ENCODE measurements at places on chromosomes 2 and 18.

- no peak for DNase-seq
Observed at GRCh38 chr2:130852521-130853115, 15.9 kb downstream of the ARHGEF4 start.

DNA sequence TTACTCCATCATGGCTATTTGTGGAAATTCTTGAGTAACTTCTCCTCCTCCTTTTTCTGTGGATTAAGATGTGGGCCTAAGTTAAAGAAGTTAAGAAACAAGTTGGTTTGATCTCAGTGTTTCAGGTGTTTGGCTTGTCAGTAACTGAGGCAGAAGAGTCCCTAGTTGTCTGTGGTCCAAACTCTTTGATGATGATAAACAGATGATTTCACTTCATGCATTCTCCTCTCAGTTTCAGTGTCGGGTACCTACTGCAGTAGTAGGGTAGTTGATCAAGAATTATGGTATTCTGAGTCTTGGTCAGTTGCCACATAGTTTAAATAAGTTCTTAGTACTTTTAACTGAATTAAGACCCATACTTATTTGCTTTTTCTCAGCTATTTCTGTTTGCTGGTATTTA, 85.6 kb downstream of the NCOA1 start:
- no peak for DNase-seq

GRCh38 chr2:132849118-132849517, 179.1 kb upstream of the LYPD1 start:
- DNase-seq = no peak

GRCh38 chr2:103288696-103289095, 526.9 kb downstream of the TMEM182 start:
- DNase-seq = no peak

- no peak for DNase-seq
Observed at GRCh38 chr2:221705185-221705877, 133.2 kb upstream of the EPHA4 start.

DNA sequence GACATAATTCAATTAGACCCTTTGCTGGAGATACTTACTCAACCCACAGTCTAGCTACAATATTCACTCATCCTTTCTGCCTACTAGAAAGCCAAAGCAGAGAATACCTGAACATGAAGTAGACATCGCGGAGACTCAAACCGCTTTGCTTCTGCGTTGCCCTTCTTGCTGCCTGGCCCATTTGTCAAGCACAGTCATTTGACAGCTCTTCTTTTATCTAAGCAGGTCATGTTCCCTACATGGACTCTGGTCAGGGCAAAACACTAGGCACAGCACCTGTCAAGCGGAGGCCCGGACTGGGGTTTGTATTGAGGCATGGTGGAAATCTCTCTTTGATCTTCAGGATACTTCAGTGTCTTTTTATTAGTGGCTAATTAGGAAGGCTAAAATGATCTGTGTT, 89.7 kb downstream of the FARSB start:
- no peak for DNase-seq

DNA sequence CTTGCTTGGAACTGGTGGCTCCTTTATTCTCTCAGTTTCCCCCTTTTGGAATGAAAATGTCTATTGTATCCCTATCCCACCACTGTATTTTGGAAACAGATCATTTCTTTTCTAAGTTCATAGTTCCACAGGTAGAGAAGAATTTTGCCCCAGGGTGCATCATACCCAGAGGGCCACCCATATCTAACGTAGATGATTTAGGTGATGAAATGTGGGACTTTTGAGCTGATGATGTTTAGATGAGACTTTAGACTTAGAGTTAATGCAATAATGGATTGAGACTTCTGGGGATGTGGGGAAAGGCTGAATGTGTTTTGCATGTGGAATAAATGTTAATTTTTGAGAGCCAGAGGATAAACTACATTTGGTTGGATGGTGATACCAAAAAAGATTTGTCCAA, 107.9 kb upstream of the CYP26B1 start:
- no peak for DNase-seq

DNA sequence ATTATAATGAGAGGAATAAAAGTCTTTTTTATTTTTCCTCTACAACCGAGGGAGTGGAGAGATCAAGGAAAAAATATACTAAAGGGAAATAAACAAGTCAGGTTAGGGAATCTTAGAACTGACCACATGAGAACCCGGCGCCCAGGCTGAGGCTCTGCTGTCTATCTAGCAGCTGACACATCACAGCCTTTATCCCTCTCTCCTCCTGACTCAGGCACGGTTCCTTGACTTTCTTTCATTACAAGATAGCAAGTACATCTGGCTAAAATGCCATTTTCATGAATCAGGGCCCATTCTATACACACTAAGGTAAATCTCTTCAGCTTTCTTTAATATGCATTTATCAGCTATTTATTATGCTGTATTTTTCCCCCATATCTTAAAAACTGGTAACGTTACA, 296.0 kb downstream of the TMX3 start:
- no peak for DNase-seq

DNA sequence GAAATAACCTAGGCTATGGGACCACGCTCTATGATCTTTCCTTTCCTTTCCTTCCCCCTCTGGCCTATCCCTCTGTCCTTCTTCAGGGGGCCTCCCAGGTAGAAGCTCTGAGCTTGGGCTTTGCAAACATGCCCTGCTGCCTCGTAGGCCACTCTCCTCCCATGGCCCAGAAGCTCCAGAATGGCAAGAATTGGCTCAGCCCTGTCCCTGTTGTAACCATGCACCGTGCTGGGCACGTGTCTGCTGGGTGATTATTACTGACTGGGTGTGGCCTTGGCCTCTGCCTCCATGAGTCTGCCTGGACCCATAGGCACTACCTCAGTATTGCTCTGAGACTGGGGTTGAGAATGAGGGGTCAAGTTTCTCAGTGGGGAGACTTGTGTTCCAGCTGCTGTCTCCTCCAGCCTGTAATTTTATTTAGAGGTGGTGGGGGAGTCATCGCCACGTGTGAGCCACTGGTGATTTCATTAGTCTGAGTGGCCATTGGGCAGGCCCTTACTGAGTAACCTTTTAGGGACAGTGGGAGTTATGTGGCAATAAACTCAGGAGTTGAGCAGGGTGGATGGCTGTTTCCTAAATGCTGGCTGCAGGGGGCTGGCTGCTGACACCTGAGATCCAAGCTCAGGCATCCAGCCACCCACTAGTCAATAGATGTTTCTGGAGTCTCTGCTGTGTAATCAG, 157.9 kb downstream of the CLIP4 start:
- DNase-seq = no peak

- DNase-seq = no peak
Observed at GRCh38 chr2:233422050-233422639, 67.9 kb downstream of the DGKD start.

DNA sequence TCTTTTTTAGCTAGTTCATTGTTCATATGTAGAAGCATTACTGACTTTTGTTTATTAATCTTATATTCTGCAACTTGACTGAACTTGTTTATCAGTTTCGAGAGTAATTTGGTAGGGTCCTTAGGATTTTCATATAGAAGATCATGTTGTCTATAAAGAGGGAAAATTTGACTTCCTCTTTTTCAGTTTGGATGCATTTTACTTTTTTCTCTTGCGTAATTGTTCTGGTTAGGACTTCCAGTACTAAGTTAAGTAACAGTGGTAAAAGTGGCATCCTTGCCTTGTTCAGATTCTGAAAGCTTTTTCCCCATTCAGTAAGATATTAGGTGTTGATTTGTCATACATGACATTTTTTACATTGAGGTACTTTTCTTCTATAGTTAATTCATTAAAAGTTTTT, 726.0 kb downstream of the KCNJ3 start:
- no peak for DNase-seq

GRCh38 chr18:55290898-55291297, 297.1 kb downstream of the TCF4 start:
- DNase-seq = no peak

GRCh38 chr2:155070489-155070888, 372.0 kb downstream of the KCNJ3 start:
- DNase-seq = no peak

DNA sequence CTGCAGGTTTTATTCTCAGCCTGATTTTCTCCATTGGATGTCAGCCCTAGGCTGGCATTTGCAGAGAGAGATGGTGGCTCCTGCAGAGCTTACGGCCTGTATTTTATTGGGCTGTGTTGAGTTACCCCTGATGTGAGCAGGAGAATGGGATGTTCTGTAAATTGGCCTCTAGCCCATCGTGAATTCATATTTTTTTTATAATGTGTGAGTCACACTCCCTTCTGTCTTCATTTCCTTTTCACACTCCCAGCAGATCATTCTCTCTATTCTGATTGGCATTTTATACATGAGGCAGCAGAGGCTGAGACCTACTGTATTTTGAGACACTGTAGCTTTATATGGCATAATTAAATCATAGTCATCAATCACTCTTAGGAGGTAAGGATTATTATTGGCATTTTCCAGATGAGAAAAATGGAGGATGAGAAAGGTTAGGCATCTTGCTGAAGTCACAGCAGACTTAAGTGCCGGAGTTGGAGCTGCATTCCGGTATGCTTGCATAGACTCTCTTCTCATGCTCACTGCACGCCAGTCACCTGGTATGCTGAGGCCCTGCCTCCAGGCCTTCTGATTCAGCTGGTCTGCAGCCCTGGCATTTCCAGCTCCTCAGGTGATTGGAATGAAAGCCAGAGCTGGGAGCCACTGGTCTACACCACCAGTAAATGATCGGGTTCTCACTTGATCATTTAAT, 142.4 kb downstream of the NEDD4L start:
- DNase-seq = no peak

- no peak for DNase-seq
Observed at GRCh38 chr2:179726461-179727180, 134.8 kb downstream of the ZNF385B start.

DNA sequence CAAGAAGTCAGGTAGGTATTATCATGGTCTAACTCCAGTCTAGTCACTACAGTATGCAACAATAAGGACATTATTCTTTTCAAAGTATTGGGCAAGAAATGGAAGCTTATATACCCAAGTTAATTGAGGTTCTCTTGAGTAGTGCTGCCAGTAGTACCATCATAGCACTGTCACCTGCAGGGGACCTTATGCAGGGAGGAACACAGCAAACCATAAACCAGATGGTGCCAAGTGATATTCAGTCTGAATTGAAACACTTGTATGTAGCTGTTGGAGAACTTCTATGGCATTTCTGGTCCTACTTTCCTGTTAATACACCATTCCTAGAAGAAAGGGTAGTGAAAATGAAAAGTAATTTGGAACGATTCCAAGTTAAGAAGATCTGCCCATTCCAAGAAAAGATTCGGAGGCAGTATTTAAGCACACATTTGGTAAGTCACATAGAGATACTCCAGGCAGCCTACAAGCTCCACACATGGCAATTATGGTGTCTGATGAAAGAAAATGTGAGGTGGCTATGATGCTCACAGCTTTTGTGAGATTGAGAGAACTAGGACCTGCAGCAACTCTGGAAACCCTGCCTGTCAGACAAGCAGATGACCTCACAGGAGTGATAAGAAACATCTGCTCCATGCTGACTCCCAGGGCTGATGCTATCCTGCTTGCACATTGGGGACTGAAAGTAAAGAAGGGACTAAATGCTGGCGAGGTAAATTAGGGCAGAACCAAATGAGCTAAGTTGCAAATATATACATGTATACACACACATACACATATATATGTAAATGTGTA, 174.7 kb downstream of the MC4R start:
- no peak for DNase-seq

DNA sequence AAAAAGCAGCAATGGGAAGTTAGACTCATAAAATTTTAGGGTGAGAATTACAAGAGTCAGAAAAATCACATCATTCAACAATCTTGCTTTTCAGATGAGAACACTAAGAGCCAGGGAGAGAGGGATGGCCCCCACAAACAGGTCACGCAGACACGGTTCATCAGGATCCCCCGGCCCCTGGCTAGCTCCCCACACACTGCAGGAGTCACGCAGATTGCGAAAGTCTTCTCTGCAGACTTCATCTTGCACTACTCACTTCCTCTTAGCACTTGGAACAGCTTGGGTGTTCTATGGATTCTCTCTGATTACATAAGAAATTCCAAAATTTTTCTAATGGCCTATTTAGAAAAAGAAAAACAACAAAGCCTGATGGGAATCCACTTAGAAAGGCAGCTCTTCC, 21.6 kb upstream of the SULT1C2 start:
- DNase-seq = no peak

DNA sequence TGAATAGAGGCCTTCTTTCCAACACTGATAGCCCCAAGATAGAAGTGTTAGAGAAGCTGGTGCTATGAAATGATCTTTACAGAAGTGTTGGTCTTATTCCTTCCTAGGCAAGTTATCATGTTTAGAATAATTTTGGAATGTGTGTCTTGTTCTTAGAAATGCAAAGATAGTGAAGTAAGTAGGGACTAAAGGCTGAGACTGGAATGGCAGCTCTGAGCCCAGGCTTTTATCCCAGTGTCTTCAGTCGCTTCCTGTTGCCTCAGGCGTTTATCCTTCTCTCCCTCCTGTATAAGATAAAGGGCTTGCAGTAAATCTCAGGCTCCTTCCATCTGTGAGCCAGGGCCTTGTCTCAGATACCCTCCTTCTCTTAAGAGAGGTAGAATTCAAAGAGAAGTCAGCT, 218.1 kb downstream of the TPGS2 start:
- DNase-seq = no peak

- DNase-seq = no peak
Observed at GRCh38 chr18:64966667-64967066, 784.1 kb upstream of the CDH7 start.

DNA sequence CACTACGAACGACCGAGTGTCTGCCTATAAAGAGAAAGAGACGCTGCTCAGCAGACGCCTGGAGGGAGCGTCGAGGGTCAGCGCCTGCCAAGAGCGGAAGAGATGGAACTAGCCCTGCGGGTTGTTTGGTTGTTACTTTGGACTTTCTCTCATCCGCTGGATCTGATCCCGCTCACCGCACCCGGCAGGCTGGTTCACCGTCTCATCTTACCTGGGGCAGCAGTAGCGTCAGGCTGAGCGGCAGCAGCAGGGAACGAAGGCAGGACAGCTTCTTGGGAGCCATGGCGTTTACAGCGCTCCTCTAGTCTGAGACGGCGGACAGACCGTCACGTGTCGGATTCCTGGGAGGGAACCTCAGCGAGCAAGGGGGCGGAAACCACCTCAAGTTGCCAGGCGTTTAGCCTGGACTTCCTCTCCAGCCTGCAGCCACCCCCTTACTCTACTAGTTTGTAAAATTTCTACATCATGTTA, 1.9 kb downstream of the GLB1L start:
- no peak for DNase-seq

DNA sequence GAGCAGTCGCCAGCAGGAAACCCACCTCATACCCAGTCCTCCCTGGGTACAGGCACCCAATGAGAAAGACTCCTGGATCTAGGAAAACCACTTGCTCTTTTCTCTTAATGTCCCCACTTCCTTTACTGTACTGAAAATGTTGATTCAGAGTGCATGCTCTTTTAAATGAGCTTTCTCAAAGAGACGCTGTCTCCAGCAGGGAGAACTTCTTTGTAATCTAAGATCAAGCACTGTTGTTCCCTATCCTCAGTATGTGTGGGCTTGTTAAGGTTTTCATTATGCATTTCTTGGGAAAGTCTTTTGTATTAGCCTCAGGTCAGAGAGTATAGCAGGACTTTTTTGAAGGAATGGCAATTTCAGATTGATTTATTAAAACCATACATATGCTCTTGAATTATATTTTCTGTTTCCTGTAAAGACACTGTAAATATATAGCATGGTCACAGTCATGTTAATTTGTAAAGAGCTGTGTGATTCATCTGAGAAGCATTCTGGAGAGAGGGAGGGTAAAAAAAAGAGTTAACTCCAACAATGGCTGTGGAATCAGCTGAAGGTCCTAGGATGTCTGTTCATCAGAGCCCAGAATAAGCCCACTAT, 178.1 kb downstream of the MGAT5 start:
- no peak for DNase-seq

GRCh38 chr2:210128961-210129360, 42.2 kb downstream of the KANSL1L start:
- DNase-seq = no peak

- no peak for DNase-seq
Observed at GRCh38 chr2:120743657-120744056, 8.0 kb downstream of the GLI2 start.

- DNase-seq = no peak
Observed at GRCh38 chr2:75892490-75892889, 181.8 kb upstream of the GCFC2 start.

Data from stimulated activated CD8-positive, alpha-beta memory T cell treated with anti-CD3 and anti-CD28 coated beads, Interleukin-2, amount 100 ng/mL, for 1 hour (primary cell).